ENCODE measurements at places on chromosomes 7 and 10.

GRCh38 chr10:114389426-114389825 is 14.9 kb downstream of the AFAP1L2 start:
- DNase-seq = no peak

GRCh38 chr10:2700626-2701305 is 366.6 kb upstream of the PFKP start:
- DNase-seq = no peak

- no peak for DNase-seq
These were observed 140.2 kb upstream of the KLF6 start for GRCh38 chr10:3925184-3925583.

DNA sequence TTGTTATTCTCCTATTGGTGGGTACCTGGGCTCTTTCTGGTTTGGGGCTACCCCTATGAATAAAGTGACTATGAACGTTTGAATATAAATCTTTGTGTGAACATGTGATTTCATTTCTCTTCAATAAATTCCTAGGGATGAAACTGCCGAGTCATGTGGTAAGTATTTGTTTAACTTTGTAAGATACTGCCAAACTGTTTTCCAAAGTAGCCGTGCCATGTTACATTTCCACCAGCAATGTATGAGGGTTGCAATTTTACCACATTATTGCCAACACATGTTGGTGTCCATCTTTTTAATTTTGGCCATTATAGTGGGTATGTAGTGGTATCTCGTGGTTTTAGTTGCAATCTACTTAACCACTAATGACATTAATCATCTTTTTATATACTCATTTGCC is 94.7 kb downstream of the ZNRF2 start:
- DNase-seq = no peak

DNA sequence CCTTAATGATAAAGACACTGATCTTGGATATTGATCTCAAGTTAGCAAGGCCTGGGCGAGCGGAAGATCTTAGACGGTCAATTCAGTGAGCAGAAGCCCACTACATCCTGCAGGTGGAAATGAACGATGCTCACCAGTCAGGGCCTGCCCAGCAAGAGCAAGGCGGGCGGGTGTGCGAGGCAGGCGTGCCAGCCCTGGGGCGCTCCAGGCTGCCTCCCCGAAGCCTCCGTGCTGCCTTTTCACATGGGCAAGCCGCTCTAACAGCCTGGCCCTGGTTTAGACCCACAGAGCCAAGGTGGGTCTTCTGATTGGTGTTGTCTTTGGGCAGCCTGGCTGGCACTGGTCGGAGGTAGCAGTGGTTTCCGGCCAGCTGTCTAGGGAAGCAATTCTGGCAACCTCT is 475.1 kb upstream of the FOXK1 start:
- DNase-seq = no peak

DNA sequence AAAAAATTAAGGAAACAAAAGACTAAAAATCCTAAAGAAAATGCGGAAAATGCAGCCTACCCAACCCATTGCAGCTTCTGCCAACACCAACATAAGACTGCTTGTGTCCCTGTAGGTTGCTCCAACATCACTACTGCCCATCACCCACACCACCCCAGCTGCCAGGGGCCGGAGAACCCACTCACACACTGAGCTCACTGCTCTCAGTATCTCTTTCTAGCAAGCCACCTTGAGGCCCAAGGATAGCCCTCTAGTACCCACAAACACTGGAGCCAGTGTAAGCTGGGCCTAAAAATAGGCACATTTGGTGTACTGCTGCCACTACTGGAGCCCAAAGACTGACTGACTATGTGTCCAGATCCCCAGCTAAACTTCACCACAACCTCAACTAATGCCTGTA is 67.3 kb downstream of the MEST start:
- no peak for DNase-seq

DNA sequence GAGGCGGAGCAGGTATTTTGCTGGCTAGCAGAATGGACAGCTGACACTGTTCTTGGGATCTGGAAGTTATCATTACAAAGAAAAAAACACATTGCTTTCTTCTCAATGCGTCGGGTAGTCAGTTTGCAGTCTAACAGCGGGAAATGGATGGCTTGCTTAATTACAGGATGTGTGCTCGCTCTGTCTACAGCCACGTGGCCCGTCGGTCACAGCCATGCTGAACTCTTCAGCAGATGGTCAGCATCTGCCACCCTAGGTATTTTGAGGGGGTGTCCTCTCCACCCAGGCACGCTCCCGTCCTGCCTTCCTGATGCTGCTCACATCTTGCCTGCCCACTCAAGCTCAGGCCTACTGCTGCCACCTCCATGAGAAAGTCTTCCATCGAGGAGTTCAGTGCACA is 20.4 kb upstream of the INMT start:
- no peak for DNase-seq

DNA sequence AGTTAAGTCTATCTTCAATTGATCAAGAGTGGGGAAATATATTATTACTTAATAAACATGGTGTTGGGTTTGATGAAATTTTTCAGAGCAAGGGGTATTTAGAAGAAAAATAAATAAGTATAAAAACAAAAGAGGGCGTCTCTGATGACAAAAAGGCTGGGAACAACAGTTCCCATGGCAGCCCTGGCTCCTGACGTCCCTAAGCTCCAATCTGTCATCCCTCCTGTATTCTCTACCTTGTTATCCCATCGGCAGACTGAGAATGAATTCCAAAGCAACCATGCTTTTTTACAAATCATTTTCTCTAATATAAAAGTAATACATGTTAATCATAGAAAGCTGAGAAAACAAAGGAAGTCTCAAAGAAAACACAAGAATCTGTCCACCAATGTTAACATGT is 55.5 kb downstream of the SORBS1 start:
- no peak for DNase-seq

DNA sequence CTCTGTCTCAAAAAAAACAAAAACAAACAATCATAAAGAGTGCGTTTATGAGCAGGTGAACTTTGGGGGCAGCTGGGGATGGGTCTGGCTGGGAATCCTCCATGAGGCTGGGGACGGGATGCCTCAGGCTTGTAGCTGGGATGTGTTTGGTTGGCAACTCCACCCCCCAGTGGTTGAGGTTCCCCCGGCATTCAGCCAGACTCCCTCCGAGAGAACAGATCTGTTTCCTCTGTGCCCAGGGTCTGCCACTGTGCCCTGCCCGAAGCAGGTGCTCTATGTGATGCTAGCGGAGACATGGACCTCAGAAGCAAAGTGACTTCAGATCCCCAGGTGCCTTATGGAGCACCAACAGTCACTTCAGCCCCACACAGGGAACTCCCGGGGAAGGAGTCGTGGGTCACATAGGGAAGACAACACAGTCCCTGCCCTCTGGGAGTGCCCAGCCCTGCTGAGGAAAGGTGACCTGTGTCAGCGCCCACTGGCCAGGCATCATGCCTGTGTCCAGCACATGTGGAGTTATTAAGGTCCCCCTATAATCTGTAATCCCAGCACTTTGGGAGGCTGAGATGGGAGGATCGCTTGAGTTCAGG is 29.3 kb upstream of the GTF2IRD1 start:
- DNase-seq = no peak

DNA sequence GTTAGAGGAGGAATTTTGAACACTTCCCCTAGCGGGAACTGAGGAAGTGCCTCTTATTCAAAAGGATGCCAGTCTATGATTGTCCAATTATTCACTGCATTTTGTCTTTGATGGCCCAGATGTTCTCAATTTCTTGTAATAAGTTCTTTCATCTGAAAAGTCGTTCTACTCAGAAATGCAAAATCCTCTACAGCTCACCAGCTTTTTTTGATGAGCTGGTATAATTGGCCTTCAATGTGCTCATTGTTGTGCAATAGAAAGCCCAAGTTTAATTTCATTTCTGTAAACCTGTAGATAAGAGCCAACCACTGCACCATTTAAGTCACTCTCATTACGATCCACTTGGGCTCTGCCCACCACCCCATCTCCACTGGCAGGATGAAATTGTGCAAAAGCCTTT is 978.7 kb upstream of the AUTS2 start:
- no peak for DNase-seq

- no peak for DNase-seq
These were observed 50.3 kb downstream of the ADCYAP1R1 start for GRCh38 chr7:31102151-31102972.

- DNase-seq = no peak
These were observed 188.4 kb downstream of the DGKI start for GRCh38 chr7:137658190-137658900.

GRCh38 chr10:124251317-124252065 is 158.1 kb upstream of the CHST15 start:
- DNase-seq = no peak

GRCh38 chr7:50564640-50565558 is at the start of gene DDC:
DDC (minus strand) TSS chr7:50565405; CDS start chr7:50544085, 21,320 bp downstream.
- DNase-seq = no peak

DNA sequence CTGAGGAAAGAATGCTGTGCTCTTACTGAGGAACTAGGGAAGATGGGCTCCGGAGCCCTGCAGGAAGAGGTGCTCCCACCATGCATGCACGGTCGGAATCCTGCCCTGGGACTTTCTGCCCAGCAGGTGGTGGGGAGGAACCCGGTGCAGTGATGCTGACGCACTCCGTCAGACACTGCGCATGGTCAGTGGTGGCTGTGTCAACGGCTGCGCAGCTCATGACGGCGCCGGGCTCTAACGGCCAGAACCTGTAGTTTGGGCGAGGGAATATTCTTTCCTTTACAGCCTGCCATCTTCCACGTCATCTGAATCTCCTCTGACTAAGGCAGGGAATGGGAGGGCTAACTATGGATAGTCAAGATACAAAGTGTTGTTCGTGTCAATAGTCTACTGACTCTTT is 189.2 kb upstream of the MGMT start:
- DNase-seq = no peak

- DNase-seq = no peak
These were observed 289.3 kb downstream of the GRID1 start for GRCh38 chr10:86077271-86077670.

- DNase-seq = no peak
These were observed 24.3 kb upstream of the ITGB1 start for GRCh38 chr10:32982293-32982709.

GRCh38 chr10:53045315-53045714 is 272.7 kb upstream of the MBL2 start:
- no peak for DNase-seq

GRCh38 chr7:140230861-140231770 is 54.3 kb upstream of the KDM7A start:
- peak; percentile 77 for DNase-seq

DNA sequence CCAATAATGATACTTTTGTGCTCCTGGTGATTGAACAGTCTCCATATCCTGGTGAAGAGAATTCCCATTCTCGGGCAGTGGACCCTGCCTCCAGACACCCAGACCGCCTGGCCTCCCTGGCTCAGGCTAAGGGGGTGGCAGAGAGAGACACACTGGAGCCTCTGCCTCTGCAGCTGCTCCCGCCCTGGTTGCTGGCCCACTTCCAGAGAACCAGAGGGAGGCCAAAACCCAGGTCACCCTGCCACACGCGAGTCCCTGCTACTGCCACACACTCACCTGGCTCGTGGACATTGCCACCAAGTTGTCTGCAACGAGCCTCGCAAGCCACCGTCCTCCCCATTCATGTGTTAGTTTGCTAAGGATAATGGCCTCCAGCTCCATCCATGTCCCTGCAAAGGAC is 221.8 kb downstream of the HPSE2 start:
- DNase-seq = no peak

- DNase-seq = no peak
These were observed 13.9 kb downstream of the CROT start for GRCh38 chr7:87359366-87359765.

DNA sequence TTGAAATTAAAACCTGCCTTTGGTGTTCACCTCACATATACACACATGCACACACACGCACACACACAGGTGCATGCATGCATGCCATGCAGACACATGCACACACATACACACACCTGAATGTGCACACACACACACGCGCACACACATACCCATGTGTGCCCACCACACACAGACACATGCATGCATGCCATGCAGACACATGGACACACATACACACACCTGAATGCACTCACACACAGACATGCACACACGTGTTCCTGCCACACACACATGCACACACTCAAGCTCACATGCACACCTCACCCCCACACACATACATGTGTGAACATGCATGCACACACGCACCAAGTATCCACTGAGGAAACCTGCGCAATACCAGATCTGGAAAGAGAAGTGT is 136.4 kb downstream of the KLF6 start:
- no peak for DNase-seq

- DNase-seq = no peak
These were observed 218.6 kb upstream of the SLC26A5 start for GRCh38 chr7:103664577-103664976.

- no peak for DNase-seq
These were observed 6.1 kb upstream of the DDX50 start for GRCh38 chr10:68895041-68895440.

- no peak for DNase-seq
These were observed 43.0 kb downstream of the GNA12 start for GRCh38 chr7:2800931-2801688.

- no peak for DNase-seq
These were observed 7.5 kb upstream of the OR6B1 start for GRCh38 chr7:143992670-143993069.

GRCh38 chr7:21317966-21318915 is 109.6 kb upstream of the SP4 start:
- no peak for DNase-seq

GRCh38 chr7:148972375-148972774 is 55.9 kb downstream of the PDIA4 start:
- no peak for DNase-seq

DNA sequence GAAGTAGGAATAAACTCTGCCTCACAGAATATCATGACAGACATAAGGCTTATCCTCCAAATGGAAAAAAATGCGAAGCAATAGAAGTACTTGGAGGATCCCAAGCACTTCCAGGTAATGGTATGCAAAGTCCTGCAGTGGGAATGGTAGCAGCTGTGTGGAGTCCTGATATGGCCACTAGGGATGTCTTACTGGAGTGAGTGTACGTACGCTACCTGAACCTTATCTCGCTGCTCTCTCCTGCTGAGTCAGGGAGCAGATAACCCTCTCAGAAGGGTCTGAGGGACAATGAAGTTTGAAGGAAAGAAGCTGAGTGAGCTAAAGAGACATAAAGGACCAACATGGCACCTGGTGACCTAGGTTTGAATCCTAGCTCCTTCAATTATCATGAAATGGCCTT is 42.2 kb downstream of the CH25H start:
- DNase-seq = no peak

DNA sequence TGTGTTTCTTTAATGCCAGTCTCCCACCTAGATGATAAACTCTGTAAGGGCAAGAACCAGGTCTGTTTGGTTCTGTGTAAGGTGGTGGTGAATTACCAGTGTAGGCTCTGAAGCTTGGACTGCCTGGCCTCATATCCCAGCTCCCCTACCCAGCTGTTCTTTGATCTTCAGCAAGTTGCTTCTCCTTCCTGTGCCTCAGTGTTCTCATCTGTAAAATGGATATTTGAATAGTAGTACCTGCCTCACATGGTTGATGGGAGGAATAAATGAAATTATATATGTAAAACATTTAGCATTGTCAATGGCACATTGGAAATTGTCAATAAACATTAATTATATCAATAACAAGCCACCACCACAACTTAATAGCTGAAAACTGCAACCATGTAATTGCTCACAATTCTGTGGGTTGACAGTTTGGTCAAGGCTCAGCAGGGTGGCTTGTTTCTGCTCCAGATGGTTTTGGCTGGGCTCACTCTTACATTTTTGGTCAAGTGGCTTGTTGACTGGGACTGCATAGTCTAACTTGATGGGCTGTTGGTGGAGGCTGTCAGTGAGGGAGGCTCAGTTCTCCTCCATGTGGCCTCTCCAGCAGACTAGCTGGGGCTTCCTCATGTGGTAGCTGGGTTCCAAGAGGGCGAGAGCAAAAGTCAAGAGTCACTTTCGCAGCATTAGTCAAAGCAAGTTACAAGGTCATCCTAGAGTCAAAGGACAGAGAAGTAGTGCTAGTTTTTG is 84.5 kb upstream of the DUSP5 start:
- peak; percentile 53 for DNase-seq

- DNase-seq = no peak
These were observed 20.6 kb downstream of the SHTN1 start for GRCh38 chr10:116984202-116984990.
